NCI-H1417 (cell line): ENCODE measurements at places on chromosomes 1 and 21.

DNA sequence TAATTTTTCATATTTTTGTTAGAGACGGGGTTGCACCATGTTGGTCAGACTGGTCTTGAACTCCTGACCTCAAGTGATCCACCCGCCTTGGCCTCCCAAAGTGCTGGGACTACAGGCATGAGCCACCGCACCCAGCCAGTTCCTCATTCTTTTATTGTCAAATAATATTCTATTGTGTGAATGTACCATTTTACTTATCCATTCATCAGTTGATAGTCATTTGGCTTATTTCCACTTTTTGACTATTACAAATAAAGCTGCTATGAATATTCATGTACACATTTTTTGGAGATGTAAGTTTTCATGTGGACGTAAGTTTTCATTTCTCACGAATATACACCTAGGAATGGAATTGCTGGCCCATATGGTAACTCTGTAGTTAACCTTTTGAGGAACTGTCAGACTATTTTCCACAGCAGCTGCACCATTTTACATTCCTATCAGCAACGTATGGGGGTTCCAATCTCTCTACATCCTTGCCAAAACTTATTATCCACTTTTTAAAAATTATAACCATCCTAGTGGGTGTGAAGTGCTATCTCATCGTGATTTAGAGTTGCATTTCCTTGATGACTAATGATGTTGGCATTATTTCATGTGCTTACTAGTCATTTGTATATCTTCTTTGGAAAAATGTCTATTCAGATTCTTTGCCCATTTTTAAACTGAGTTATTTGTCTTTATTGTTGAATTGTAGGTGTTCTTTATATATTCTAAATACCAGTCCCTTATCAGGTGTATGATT, 12.7 kb downstream of the PACC1 start:
- DNase-seq = no peak

DNA sequence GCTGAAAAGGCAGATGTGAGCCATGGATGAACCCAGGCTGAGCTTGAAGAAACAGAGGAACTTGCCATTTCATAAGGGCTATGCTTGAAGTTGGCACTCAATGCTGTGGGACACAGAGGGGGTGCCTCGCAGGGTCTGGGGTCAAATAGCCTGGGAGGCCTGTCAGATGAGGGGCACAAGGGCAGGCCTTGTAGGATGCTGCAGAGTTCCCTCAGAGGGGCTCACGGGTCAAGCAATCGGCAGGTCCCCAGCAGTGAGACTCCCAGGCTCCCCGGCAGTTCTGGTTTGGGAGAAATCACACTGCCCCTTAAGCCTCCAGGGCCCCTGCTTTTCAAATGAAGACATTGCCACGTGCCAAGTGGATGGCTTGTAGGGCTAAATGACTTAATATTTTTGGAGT, 116.7 kb upstream of the GRIK3 start:
- DNase-seq = no peak

- no peak for DNase-seq
These were observed 1.4 kb downstream of the GJA4 start for GRCh38 chr1:34794001-34794789.

DNA sequence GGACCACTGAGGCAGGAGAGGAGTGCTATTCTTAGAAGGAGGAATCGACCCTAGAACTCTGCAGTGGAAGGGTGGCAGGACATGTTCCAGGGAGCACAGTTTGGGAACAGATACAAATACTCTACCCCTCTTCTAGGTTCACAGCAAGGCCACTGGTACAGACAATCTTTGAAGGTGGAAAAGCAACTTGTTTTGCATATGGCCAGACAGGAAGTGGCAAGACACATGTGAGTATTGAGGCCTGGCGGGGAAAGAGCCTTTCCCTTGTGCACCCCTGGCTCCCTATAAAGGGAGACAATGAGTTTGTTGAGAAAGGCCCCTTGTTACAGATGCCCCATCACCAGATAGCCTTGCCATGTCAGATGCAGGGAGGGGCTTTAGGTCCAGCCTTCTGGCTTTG, 17.8 kb downstream of the KIF2C start:
- no peak for DNase-seq

DNA sequence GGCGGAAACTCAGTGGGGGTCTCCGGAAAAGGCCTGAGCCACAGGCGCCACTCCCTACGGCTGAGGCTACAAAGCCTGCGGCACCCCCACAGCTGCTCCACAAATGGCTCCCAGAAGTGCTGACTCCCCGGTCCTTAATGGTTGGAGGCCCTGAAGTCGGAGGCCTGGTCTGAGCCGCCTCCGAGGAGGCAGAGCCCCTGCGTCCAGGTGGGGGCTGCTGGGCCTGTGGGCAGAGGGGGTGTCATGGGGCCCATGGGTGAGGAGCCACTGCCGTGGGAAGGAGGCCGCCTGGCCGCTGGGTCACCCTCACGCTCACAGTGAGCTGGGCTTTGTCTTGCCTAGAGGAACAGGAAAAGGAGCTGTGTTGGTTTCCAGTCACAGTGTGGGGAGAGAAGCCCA, 12.4 kb upstream of the COL18A1 start:
- no peak for DNase-seq

DNA sequence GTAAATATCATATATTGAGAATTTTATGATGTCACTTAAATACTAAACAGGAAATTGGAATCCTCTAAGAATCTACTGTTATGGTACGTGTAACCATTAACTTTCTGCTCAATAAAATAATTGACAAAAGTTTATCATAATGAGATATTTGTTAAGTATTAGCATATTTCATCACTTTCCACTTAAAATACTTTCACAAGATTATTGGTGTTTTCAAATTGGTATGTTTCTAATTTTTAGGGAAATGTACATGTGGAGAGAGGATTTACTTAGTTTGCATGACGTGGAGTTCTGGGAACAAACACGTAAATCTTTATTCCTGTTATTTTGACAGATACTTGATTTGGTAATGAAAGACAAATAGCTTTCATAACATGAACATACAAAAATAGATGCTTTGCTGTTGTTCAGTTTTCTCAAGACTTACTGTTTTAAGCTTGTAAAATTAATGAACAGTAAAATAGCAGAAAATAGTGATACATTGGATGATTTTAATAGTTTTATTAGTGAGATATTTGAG, 1.6 kb downstream of the SRSF11 start:
- DNase-seq = no peak

- no peak for DNase-seq
These were observed 1.1 kb upstream of the KCNJ15 start for GRCh38 chr21:38255571-38256117.

DNA sequence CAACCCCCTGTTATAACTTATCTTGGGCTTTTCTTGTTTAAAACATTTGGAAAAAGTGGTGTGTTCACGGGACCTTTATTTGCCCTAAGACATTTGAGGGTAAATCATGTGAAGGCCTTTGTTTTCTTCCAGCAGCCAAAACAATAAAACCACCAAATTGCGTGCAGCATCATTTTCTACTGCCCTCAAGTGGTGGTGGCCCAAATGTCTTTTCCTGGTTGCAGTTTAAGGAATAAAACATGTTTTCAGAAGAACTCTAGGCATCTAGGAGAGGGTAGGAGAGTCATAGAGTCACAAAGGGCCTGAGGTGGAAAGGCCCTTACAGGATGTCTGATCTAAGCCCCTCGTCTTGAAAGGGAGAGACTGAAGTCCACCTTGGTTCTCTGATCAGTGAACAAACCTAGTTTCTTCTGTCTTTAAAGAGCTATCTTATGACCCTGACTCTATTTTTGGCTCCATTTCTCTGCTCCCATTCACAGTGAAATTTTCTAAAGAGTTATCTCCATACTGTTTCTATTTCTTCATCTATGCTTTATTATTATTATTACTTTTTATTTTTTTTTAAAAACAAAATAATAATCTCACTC, 16.0 kb upstream of the EPS15 start:
- DNase-seq = peak; percentile 8

GRCh38 chr1:204669579-204669978, 16.0 kb downstream of the LRRN2 start:
- DNase-seq = no peak

DNA sequence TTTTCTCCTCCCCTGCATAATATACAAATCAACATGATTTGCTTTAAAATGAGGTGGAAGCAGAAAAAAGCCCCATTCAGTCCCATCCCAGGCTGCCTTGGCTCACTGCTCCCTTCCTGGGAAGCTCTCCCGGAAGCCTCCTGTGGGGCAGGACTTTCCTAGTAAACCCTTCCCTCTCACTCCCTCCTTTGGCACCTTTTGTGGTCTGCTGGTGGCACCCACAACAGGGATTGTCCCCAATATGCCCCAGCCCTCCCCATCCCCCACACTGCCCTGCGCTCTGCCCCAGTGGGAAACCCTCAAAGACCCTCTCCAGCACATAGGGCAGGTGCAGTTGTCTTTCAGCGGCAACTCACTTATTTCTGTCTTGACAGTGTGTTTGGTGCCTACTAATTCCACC, 1.8 kb upstream of the TMPRSS2 start:
- DNase-seq = no peak

DNA sequence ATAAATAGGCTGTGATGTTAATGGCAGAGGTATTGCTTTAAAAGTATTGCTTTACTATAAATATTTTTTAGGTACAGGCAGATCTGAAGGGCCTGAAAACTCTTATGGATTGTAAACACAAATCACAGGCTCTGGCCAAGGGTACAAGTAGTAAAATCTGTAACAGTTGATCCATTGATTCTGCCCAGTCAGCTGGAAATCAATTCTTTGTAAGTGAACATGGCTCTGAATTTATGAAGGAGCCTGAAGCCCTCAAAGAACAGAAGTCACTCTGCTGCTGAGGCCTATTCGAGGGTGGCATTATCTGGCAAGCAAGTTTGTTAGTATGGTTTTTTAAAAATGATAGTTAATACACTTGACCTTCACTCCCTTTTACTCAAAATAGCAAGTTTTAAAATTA, 834.0 kb upstream of the TMPRSS15 start:
- DNase-seq = no peak

DNA sequence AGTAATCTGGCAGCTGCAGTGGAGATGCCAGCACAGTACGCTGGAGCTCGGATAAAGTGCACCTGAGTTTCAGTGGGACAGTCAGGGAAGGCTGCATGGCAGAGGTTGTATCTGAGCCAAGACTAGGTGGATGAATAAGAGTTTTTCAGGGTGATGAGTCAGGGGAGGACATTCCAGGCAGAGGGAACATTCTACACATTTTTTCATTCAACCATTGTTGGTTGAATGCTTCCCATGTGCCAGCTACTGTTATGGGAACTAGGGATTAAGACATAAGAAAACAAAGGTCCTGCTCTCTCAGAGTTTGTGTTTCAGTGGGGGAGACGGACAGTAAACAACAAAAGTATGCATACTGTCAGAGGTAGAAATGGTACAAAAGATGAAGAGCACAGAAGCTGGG, 5.2 kb downstream of the LEPR start:
- no peak for DNase-seq

DNA sequence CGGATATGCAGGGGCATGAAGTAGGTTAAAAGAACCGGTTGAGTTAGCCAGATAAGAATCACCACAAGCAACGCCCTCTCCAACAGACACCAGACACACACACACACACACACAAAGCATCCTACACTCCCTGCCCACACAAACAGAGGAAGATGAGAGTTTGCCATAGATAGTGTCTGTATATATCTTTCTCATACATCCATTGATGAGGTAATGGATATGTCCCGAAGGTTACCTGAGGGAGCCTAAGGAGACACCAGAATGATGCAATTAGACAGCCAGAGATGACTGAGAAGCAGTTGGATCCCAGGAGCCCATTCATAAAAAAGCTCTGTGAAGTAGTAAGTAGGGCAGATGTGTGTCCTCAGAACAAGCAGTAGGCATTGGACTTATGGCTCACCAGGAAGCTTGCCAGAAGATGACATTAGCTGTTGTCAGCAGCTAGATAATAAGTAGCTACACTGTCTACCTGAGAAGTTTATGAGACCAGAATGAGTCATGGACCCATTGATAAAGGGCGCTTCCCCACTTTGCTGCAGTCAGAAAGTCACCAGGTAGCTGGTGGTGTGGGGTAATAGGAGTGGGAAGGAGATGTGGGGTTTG, 247.0 kb downstream of the KCNT2 start:
- no peak for DNase-seq

DNA sequence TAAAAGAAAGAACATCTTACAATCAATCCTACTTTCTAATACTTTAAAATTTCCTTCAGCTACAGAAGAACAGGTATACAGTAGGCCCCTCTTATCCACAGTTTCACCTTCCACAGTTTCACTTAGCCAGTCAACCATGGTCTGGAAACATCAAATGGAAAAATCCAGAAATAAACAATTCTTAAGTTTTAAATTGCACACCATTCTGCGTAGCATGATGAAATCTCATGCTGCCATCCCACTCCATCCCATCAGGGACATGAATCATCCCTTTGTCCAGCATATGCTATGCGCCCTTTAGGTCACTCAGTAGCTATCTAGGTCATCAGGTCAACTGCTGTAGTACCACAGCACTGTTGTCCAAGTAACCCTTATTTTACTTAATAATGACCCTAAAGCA, 67.7 kb downstream of the HSF2BP start:
- DNase-seq = no peak

DNA sequence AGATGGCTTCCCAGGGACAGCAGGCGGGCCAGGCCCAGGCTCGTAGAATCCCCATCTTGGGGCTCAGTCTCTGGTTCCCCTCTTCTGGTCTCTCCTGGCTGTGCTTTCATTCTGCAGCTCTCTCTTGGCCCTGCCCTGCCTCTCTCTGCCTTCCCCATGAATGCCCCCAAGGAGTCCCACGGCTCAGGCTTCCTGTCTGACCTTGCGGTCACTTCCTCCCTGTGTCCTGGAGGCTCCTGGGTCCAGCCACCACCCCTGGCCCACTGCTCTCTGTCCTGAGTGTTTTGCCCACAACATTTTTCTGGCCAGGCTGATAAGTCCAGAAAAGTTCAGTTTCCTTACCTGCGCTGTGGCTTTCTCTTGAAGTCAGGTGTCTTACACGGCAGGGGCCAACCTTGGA, 29.1 kb downstream of the PIGP start:
- DNase-seq = no peak

GRCh38 chr1:230702934-230703678, 10.8 kb downstream of the AGT start:
- DNase-seq = no peak

- DNase-seq = no peak
These were observed 29.0 kb downstream of the PTPRC start for GRCh38 chr1:198667807-198668206.

- DNase-seq = peak; percentile 83
These were observed 27.4 kb upstream of the DNASE2B start for GRCh38 chr1:84370831-84371394.

GRCh38 chr1:170164103-170164763, 18.5 kb downstream of the NTMT2 start:
- no peak for DNase-seq

GRCh38 chr1:38786040-38786436, 73.5 kb downstream of the RRAGC start:
- no peak for DNase-seq
